NCI-H1694 treated with DMSO at 0.1 percent for 48 hours (cell line): ENCODE measurements at places on chromosomes 13 and 19.

GRCh38 chr13:31221057-31221456 lies 21.3 kb downstream of the B3GLCT start:
- no peak for DNase-seq

- no peak for DNase-seq
Measured at GRCh38 chr13:38090913-38091312, 221.3 kb upstream of the TRPC4 start.

- DNase-seq, result no peak
Measured at GRCh38 chr19:49425922-49426592, 869 bp downstream of the GFY start.

DNA sequence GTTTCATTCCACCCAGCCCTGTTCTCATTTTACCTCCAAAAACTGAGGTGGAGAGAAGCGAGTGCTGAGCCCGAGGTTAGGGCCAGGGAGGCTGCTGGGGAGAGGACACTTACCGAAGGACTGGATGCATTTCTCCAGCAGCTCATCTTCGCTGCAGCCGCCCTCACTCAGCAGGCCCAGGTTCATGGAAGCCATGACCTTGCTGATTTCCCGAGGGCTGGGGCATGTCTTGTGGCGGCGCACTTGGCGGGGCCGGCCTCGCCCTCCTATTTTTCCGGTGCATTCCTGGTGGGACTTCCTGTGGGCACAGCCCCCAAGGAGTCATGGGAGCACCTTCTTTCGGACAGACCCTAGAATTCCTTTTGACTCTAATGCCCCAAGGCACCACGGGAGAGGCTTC lies 4.2 kb downstream of the RASGRP4 start:
- DNase-seq, result no peak

DNA sequence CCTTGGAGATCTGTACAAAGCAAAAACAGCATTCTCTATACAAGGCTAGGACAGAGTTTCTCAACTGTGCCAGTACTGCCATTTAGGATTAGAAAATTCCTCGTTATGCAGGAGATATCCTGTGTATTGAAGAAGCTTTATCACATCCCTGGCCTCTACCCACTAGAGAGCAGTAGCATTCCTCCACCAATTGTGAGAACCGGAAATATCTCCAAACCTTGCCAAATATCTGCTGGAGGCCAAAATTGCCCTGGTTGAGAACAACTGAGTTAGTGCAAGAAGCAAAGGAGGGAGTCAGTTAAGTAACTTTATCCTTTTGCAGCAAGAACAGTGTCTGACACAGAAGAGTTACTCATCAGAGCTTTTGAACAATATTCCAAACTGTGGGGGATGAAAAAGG lies 16.2 kb upstream of the FREM2 start:
- DNase-seq, result no peak

DNA sequence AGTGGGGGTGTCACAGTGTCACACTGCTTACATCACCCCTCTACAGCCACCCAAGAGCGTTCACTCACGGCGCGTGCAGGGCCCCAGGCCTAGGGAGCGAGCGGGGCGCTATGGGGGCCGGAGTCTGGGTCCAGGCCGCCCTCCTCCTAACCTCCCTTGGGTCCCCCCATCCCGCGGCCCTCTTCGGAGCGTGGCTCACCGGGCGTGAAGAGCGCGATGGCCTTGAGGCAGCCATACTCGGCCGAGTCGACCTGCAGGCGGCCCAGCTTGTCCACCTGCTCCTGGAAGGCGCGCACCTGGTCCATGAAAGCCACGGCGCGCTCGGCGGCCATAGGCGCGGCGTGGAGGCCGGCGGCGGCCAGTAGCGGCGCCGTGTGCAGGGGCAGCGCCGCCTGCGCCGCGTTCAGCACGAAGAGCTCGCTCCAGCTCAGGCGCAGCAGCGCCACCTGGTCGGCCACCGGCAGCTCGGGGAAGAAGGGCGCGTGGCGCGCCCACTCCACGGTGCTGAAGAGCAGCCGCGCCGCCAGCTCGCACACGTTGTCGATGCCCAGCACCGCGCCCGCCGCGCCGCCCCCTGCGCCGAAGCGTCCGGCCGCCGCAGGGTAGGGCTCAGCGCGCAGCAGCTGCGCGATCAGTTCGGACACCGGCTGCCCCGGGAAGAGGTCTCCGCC lies 9.4 kb downstream of the OCEL1 start:
- DNase-seq, result peak; percentile 4

DNA sequence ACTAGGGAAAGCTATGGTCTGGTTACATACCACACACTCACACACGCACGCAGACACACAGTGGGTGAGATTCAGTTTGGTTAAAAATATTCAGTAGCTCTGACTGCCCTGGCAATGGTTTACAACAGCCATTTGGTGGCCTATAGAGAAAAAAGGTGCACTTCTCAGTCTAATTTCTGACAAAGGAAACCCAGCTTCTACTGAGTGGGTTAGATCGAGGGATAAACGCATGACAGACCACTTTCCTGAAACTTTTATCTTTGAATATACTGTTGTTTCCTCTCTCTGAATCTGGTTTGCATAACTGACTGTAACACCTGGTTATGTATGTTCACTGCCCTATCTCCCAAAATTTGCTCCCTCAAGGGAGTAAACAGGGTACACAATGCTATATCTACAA lies 2.5 kb downstream of the LIG4 start:
- DNase-seq, result no peak

- DNase-seq, result no peak
Measured at GRCh38 chr13:114032126-114032799, 58.4 kb upstream of the C13orf46 start.

DNA sequence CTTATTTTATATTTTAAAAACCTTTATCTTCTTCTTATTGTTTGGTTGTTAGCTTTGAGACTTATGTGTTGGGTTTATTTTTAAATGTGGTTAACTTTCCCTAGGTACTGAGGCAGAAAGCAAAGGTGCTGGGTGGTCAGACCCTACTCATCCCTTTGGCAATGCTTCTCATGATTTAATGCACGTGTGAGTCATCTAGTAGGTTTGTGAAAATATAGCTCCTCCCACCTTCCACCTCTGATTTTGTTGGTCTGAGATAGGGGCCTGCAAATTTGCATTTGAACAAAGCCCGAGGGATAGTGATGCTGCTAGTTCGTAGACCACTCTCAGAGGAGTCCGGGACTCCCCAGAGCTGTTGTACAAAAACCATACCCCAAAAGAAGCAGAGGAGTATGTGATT lies 771.3 kb upstream of the ARGLU1 start:
- DNase-seq, result no peak

DNA sequence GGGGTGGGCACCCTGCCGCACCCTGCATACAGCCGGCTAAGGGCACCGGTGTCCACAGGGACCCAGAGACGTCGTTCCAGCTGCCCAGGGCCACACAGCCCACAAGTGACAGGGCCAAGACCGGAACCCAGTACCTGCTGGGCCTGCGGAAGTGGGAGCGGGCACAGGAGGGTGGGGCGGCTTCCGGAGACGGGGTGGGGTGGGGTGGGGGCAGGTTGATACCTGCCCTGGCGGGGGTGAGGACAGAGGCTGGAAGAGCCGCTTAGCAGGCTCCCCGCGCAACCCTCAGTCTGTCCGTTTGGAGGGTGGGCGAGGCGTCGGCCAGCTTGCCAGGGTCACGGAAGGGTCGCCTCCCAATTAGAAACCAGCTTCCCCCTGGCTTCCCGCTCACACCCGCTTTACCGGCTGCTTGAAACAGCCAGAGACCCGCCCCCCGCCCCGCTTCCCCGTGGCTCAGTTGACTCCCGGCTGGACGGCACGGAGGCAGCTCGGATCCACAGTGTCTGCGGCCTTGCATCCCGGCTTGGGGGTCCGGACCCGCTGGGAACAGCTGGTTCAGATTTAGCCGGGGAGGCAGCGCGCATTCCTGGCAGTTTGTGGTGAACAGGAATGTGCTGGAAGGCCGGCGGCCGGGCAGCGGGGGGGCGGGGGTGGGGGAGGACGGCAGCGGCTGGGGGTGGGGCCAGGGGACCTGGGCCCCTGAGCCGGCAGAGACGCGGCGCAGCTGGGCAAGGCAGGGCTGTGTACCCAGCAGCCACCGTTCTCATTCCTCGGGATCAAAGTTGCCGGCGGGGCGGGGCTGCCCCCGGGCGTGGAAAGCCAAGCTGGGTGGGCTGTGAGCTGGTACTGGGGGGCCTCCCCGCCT lies 1.9 kb downstream of the CNN2 start:
- DNase-seq, result no peak

DNA sequence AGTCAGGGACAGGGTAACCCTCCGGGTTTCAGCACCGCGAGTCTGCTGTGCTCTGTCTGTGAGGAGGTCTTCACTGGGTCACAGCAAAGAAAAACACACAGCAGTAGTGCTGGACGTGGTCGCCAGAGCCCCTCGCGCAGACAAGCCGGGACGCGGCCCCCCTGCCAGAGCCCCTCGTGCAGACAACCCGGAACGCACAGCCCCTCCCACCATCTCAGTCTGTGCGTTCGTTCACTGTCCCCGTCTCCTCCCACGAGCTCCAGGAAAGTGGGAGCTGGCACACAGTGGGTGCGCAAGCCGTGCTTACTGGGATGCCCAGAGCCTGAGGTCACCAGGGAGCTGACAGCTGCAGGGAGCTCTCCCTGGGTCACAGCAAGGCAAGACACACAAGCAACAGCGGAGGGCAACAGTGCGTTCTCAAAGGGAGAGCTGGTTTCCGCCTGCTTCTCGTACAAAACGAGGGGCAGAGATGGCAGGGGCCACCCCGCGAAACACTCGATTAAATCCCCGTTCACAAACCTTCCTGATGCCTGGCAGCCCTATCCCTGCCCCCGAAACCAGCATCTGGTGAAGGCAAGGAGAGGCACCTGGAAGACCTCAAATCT lies 3.2 kb upstream of the PLPP2 start:
- no peak for DNase-seq

- no peak for DNase-seq
Measured at GRCh38 chr19:40143612-40144011, 47.6 kb upstream of the MAP3K10 start.

GRCh38 chr19:7748756-7749155 lies 1.4 kb upstream of the CD209 start:
- DNase-seq, result no peak

DNA sequence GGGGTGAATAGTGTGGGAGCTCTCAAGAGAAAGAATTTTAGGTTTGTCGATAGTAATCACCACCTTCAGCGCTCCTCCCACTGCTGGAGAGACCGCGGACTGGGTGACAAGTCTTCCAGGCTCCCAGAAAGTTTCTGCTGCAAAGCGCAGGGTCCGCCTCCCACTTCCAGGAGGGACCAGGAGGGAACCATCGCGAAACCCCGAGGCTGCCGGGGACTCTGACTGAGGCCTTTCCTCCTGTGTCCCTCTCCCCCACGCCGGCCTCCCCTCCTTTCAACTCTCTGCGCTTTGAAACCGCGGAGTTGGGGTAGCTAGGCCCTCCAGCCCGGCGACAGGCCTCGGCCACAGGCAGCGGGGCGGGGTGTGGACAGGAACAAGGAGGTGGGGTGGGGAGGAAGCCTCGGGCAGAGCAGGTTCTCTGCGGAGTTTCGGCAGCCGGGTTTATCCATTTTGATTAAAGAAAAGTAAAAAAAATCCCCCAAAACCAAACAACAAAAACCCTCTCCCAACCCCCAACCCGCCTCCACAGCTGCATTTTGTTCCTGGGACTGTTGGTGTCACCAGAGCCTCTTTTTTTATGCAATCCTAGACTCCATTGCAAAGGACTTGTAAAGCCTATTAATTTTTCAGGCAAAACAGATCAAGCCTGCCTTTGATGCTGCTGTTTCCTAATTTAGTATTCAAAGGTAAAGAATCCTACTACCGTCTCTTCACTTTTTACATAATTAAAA lies 157.2 kb downstream of the TM9SF2 start:
- DNase-seq, result peak; percentile 91

GRCh38 chr13:29421118-29421517 lies 174.4 kb downstream of the SLC7A1 start:
- DNase-seq, result no peak

DNA sequence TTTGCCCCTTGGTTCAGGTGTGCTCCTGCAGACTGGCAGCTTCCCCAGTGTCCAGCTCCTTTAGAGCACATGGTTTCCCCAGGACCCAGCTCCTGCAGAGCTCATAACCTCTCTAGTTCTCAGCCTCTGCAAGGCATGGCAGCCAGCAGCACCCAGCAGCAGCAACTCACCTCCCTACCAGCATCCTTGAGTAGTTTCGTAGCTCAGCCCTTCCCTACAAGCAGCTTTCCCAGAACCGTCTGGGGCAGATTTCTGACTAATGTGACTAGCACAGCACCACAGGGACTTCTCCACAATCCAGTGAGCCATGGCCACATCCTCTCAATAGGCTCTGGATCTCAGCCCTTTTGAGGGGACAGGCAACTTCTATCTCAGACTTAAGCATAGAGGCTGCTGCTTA lies 14.1 kb upstream of the METTL21C start:
- DNase-seq, result no peak

DNA sequence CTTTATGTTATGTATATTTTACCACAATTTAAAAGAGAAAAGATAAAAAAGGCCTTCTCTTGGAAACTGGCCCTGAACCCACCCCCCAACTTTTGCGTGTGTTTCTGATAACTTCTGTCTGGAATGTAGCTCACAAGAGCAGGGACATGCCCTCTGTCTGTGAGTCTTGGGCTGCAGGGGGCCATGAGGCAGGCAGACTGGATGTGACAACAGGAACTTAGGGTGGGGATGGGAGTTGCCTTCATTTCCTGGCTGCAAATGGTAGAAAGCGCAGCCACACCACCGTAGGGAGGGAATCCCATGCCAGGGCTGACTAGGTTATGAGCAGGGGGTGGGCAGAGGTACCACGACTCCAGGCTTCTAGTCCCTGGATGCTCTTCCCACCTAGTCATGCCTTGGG lies 21.9 kb downstream of the CILP2 start:
- no peak for DNase-seq

GRCh38 chr13:71939186-71939585 lies 72.2 kb upstream of the DACH1 start:
- DNase-seq, result no peak

DNA sequence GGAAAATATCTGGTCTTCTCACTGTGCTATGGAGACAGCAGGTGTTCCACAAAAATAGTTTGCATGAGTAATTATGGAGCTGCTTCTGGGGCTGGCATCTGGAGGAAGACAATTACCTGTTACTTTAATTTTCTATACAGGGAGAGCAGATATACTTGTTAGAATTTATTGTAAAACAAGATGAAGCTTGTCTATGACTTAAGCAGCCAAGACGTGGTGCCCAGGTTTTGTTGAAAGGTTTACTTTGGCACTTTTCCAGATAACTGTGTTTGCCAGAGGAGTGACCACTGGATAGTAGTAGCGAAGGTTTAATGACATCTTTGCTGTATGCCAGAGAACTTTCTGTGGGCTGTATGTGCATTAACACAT lies 134.5 kb upstream of the KL start:
- peak; percentile 33 for DNase-seq

- no peak for DNase-seq
Measured at GRCh38 chr13:89936256-89936655, 1411.2 kb upstream of the MIR17HG start.

GRCh38 chr19:38840583-38840968 lies 9.0 kb upstream of the ECH1 start:
- no peak for DNase-seq

DNA sequence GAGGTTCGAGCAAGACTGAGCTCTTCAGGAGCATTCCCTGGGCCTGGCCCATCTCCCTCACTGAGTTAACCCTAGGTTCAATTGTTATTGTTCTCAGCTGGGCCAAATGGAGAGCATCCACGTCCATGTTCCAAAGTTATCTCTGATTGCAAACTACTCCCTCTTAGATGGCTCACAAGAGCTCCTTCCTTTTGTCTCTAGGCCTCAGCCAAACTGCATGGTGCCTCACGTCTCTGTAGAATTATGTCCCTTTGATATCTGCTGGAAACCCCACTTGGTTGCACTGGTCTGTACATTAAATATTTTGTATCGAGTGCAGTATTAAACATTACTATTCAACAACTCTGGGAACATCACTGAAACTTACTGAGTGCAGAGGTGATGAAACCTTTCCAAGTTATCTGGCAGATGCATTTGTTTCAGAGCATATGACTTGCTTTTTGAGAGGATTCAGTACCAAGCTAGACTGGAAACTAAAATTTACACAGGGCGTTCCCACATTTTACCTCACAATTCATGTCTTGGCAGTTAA lies 38.1 kb downstream of the DOCK9 start:
- no peak for DNase-seq
